ENCODE measurements at places on chromosomes 5 and 9.

DNA sequence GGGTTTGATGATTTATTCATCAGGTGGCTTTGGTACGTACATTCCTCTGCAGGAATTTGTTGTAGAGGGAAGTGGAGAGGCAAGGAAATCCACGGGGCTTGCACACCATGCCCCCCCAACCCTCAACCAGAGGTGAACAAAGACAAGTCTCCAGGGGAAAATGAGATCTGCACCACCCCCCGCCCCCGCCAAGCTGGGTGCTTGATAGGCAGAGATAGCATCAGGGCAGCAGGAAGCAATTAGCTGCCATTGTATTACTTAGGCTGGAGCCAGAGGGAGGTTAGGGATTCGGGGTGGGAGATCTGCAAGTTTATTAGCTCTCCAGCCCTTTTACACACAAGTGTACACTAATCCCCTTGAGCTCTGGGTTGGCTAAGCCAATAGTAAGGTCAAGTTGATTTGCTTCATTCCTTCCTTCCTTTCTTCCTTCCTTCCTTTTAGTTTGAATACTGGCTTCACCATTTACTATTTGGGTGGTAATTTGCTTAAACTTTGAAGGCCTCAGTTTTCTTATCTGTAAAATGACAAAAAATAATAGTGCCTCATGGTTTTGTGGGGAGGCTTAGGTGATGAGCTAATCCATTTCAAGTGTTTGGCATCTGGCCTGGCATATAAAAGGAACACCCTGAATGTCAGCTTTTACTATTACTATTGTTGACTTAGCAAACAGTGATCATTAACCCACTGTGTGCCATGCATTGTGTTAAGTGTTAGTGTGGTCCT is 34.1 kb downstream of the SPRY4 start:
- DNase-seq = no peak

GRCh38 chr5:170252720-170253350 is 20.1 kb downstream of the C5orf58 start:
- no peak for DNase-seq

GRCh38 chr9:72383978-72384709 is 19.1 kb upstream of the ZFAND5 start:
- DNase-seq = no peak

GRCh38 chr5:176624938-176625337 is 5.4 kb downstream of the SNCB start:
- no peak for DNase-seq

- no peak for DNase-seq
These were observed 256.2 kb downstream of the ZSWIM6 start for GRCh38 chr5:61588216-61588615.

DNA sequence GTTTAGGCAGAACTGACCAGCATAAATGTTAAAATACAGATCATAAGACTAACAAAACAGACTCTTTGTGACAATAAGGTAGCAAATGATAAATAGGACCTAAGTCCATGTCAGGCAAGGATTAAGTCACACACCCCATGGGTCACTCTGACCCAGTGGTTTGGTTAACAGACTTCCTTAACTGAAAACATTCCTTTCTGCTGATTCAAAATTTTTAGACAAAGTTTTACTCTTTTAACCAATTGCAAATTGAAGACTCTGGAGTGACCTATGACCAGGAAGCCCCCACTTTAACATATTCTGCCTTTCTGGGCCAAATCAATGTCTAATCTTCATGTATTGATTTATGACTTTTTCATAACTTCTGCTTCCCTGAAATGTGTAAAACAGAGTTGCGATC is 4.9 kb upstream of the NXNL2 start:
- DNase-seq = no peak

DNA sequence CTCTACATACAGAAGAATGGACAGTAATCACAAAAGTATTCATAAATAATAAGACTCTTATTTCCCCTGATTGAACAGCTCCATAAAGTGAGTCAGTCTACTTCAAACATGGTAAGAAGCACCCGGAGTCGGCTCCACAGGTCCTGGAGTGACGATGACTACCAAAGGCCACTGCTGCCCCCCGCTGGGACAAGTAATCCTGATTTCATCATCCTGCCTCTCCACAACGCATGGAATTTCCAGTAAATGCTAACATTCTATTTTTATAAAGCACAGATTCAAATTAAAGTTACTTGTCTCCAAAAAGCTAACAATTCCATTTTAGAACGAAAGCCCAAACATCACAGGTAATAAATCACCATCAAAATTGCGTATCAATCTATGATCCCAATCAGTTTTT is 16.2 kb downstream of the ATPSCKMT start:
- DNase-seq = peak; percentile 64

- DNase-seq = no peak
These were observed 11.2 kb downstream of the CCNI2 start for GRCh38 chr5:132758451-132758850.

GRCh38 chr5:76341651-76342334 is 61.3 kb upstream of the IQGAP2 start:
- DNase-seq = no peak

- no peak for DNase-seq
These were observed 106.0 kb downstream of the SMIM23 start for GRCh38 chr5:171891595-171891994.

- DNase-seq = peak; percentile 21
These were observed 3.5 kb downstream of the IFNA2 start for GRCh38 chr9:21381448-21382339.

- DNase-seq = no peak
These were observed 78.7 kb downstream of the SNCAIP start for GRCh38 chr5:122390694-122391093.

DNA sequence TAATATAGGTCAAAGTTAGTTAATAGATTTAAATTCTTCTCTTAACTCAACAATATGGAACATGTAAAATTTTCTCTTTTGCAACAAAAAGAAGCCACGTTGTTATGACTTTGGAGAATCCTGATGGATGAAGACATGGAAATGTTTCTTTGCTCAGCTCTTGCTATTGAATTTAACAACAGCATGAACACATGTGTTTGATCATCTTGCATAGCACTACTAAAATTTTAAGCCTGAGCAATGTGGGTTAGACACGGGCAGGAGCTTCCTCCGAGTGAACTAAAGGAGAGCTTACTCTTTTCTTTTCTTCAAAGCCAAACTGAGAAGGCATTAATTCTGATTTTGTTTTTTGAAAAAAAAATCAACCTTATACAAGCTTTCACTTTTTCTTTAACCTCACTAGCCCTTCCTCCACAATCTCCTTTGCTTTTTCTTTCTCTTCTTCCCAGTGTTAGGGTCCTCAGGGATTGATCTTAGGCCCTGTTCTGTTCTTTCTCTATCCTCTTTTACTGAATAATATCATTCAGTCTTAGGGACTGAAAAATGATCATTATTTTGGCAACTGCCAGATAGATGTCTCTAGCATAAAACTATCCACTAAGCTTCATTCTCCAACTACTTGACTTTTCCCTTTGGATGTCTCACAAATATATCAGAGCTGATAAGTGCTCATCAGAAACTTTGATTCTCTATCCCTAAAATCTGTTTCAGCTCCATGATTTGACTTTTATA is 36.9 kb downstream of the ADAMTS19 start:
- DNase-seq = no peak

- no peak for DNase-seq
These were observed 17.3 kb downstream of the TLN1 start for GRCh38 chr9:35714579-35715252.

- no peak for DNase-seq
These were observed 6.4 kb downstream of the NEURL1B start for GRCh38 chr5:172647352-172648012.

GRCh38 chr5:76986825-76987526 is 34.1 kb downstream of the CRHBP start:
- no peak for DNase-seq

DNA sequence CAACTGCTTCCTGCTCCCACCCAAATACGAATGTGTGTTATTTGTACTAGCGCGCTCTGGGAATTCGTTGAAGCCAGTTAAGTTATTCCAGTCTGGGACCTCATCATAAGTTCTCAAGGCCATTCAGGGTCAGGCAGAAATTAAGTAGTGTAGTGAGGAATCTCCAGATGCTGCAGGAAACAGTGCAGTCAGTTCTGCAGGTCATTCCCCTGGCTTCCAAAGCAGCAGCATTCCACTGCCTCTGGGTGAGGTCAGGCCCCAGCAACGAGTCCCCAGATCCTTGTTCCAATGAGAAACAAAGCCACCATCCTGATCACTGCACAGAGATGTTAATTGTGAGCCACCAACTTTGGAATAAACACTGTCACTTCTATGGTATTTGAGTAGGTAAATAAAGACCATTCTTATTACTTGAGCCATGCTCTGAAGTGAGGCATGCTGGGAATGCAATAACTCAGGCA is 33.1 kb downstream of the SVEP1 start:
- no peak for DNase-seq

DNA sequence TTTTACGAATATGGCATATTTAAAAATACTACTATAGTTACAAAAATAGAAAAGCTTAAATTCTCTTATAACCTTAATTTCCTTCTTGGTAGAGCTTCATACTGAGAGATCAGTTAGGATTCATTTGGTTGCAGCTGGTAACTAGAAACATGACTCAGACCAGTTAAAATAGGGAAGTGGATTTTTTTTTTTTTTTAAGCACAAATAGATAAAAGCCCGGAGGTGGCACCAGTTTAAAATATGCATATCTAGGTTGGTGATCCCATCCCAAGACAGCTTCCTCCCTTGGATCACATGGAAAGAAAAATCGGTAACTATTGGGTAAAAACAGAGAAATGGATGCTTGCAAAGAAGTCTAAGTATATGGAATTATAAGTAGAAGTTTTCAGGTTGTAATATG is 1634.3 kb downstream of the MAT2B start:
- no peak for DNase-seq

GRCh38 chr5:116475338-116475737 is 99.3 kb downstream of the SEMA6A start:
- no peak for DNase-seq

DNA sequence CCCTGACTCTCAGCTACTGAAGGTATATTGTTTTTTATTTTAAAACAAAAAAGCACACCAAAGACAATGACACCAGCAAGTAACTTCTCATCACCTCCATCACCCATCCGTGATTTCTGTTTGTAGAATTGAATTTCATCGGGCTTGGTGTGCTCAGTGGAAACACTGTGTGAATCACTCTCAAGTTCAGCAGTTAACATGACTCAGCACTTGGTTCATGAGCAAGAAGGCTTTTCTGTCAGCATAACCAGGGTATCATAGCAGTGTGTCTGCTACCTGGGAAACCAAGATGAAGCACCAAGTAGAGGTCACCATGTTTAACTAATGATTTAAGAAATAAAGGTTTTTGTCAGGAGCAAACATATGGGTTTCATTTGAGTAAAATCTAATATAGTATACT is 123.7 kb downstream of the INSYN2B start:
- DNase-seq = no peak

DNA sequence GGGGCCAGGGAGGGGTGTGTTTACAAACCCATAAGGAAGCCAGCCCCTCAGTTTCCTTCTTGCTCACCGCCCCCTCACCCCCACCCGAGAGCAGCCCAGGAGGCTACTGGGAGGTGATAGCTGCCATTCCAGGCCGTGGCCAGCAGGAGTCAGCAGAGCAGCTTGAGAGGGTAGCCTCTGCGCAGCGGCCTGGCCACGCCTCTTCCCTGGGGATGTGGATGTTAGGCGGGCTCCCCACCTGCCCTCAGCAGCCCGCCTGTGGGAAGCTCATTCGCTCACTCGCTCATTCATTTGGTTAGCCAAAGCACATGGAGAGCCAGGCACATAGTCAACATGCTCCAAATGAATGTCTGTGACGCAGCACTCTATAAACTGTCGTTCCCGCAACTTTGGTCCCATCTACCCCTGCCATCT is 6.1 kb upstream of the DPM2 start:
- peak; percentile 96 for DNase-seq

DNA sequence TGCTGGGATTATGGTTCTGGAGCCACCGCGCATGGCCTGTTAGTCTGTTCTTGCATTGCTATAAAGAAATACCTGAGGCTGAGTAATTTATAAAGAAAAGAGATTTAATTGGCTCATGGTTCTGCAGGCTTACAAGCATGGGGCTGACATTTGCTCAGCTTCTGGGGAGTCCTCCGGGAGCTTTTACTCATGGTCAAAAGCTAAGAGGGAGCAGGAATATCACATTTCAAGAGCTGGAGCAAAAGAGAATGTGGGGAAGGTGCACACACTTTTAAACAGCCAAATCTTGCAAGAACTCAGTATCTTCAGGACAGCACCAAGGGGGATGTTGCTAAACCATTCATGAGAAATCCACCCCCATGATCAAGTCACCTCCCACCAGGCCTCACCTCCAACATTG is 12.1 kb downstream of the JAK2 start:
- DNase-seq = no peak

DNA sequence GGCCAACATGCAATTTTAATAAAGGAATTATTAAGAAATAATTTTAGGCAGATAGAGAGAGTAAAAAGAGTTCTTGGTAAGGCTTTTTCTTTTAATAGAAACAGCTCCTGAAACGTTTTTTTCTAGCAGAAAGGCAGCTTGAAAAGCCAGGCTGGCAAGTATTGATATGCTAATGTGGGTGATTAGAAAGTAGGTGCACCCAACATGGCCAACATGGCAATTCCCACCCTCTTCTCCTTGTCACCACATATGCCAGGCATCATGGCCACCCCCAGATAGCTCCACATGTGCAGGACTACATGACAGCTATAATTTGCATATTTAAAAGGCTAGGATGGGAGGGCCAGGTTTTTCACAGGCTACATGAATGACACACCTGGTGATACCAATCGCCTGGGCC is 615.2 kb downstream of the PTPRD start:
- no peak for DNase-seq

- DNase-seq = no peak
These were observed 65.4 kb downstream of the FRMD3 start for GRCh38 chr9:83472764-83473163.

DNA sequence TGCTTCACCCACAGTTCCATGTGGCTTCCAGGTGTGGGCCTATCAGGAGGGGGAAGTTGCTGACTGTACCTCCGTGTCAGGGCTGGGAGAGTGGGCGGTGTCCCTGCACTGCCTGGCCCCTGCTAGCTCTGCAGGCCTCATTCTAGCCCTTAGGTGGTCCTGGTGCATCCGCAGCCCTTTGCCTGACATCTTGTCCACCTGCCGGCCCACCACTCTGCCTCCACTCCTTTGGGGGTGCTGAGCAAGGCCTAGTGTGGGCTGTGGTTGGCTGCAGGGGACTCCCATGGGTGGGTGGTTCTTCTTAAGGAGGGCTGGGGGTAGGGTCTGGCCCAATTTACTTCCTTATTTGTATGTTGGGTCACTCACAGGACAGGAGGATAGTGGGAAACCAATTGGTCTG is 66.9 kb downstream of the HSPA4 start:
- no peak for DNase-seq

Data from WTC11 (cell line).